Karpas-422 (cell line): ENCODE measurements at places on chromosomes 2 and 18.

GRCh38 chr2:65746931-65747675, 314.7 kb upstream of the SPRED2 start:
- DNase-seq: no peak

- DNase-seq: no peak
These were observed 198.7 kb downstream of the SPP2 start for GRCh38 chr2:234249034-234249735.

- no peak for DNase-seq
These were observed 211.9 kb downstream of the EXOC6B start for GRCh38 chr2:72613931-72614330.

- no peak for DNase-seq
These were observed 1620.4 kb upstream of the CELF4 start for GRCh38 chr18:39186008-39186407.

- no peak for DNase-seq
These were observed 18.6 kb upstream of the KLF7 start for GRCh38 chr2:207184348-207184747.

- no peak for DNase-seq
These were observed 634 bp downstream of the MTIF2 start for GRCh38 chr2:55268288-55268906.
